ENCODE measurements at places on chromosomes 12 and 14. TPM values are rescaled to one million over a fixed set of nuclear protein-coding genes. Genes with fewer than 3 reads are reported as not detected.

TTC6 gene
- polyA plus RNA-seq, result 0.24 TPM

- DNase-seq, result no peak
Measured at GRCh38 chr12:10557329-10557728, 51.6 kb downstream of the EIF2S3B start.

GRCh38 chr14:37711831-37712475, 116.5 kb downstream of the TTC6 start:
- no peak for DNase-seq

DNA sequence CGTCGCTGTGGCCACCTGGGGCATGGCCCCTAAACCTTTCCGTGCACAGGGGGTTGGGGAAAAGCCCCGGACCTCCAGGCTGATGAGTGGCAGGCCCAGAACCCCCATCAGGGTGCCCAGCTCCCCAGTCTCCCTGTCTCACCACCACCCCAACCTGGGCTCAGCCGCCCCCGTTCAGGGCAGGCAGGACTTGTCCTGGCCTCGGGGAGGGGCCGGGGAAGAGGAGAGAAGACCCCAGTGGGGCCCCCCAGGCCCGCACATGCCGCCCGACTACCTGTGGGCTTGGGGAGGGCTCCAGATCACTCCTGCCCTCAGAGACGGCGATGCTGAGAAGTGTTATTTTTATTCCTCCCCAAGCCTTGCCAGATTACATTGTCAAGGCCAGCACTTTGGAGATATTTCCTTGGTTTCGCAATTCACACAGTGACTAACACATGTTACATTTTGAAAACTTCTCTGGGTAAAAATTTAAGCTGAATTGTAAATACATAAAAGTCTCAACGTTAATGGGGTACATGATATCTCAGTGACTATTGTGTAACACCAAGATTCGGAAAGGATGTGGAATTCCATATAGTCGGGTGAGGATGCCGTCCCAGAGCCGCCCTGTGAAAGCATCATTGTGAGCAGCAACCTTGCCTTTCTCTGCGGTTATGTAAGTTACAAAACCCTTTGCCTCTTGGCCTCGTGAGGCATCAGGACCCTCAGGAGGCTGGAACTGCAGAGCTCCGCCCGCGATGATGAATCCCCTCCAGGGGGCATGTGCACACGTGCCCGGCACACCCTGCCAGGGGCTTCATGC, 85.6 kb upstream of the DIO3 start:
- DNase-seq, result no peak

SOCS2 gene
- polyA plus RNA-seq, result 32.6 TPM

DNA sequence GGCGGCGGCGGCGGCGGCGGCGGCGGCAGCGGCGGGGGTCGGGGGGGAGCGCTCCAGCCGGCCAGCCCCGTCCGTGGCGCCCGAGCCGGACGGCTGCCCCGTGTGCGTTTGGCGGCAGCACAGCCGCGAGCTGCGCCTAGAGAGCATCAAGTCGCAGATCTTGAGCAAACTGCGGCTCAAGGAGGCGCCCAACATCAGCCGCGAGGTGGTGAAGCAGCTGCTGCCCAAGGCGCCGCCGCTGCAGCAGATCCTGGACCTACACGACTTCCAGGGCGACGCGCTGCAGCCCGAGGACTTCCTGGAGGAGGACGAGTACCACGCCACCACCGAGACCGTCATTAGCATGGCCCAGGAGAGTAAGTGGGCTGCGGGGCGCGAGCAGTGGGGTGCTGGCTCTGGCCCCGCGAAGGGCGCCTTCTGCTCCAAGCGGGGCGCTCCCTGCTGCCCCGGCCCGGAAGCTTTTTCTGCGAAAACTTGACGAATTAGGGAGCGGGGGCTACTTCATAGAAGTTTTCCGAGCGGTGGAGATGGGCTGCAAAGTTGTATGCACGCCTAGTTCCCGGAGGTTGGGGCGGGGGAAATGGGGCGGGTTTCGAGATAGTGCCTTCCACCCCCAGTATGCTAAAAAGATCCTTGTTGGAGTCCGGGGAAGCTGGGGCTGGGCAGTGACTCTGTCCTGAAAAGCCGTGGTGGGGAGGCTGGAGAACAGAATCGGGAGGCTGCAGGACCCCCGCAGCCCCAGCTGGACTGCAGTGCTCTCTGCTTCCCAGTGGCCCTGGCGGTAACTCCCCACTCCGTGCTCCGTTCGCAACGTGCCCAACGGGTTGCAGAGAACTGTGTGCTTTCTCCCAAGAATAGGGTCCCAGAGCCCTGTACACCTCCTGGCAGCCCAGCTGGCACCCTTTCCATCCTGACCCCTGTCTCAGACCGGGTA, 751 bp downstream of the GDF11 start:
- DNase-seq, result no peak

DNA sequence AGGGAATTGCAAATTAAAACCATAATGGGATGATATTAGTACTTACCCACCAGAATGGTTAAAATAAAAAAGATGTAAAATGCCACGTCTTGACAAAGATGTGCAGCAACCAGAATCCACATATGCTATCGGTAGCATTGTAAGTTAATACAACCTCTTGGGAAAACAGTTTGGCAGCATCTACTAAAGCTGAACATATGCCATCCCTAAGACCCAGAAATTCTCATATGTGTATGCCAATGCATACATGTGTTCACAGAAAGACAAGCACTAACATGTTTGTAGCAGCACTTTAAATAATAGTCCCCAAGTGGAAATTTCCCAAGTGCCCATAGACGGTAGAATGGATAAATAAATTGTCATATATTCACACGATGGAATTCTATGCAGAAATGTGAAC, 28.3 kb upstream of the SLC5A8 start:
- no peak for DNase-seq

- no peak for DNase-seq
Measured at GRCh38 chr14:88321692-88322503, 1.2 kb downstream of the KCNK10 start.

AQP2 gene
- 117 TPM for polyA plus RNA-seq

GRCh38 chr12:25308756-25309155, 58.0 kb upstream of the KRAS start:
- DNase-seq, result no peak

GPR84 gene
- 0.07 TPM for polyA plus RNA-seq

ACSM4 gene
- polyA plus RNA-seq, result not detected

GRCh38 chr14:99972748-99973466, 92.3 kb upstream of the EVL start:
- DNase-seq, result no peak

DNA sequence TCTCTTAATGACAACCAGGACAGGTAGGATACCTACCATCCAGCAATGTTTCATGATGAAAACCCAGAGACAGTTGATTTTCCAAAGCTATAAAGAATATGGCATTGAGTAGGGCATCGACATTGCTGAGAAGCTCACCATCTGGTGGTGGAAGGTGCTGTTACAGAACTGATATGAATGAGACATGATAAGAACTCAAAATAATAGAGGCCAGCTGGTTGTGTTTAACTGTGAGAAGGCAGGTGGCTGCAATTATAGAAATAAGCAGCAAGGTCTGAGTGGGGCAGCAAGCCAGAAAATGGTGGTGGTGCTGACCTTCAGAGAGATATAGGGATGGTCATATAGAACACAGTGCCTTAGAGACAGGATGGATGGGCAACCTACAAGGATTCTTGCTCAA, 449.7 kb downstream of the BTG1 start:
- DNase-seq, result no peak

- no peak for DNase-seq
Measured at GRCh38 chr12:52038447-52038846, 12.8 kb upstream of the NR4A1 start.

PIGH gene
- 41.4 TPM for polyA plus RNA-seq

DNA sequence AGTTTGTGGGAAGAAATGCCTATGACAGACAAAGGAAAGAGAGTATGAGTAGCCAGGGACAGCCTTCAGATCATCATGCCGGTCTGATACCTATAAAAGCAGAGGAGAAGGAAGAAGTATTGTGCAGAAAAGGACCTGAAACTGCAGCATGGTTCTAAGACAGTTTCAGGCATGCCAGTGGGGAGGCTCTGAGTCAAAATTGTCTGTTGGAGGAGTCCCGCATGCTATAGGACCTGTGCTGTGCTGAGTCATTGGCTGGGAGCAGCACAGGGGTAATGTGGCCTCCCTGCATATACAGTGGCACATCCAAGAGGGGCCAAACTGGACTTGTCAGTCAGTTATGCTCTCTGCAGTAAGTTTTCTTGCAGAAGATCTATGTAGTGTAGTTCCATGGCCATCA, 40.7 kb downstream of the NEUROD4 start:
- DNase-seq, result no peak

GRCh38 chr14:36450550-36450949, 69.5 kb downstream of the NKX2-1 start:
- DNase-seq, result no peak

GRCh38 chr12:2677142-2677880, 117.5 kb upstream of the FKBP4 start:
- DNase-seq, result no peak

GRCh38 chr14:95320955-95321600, 1.4 kb upstream of the CLMN start:
- no peak for DNase-seq

DNA sequence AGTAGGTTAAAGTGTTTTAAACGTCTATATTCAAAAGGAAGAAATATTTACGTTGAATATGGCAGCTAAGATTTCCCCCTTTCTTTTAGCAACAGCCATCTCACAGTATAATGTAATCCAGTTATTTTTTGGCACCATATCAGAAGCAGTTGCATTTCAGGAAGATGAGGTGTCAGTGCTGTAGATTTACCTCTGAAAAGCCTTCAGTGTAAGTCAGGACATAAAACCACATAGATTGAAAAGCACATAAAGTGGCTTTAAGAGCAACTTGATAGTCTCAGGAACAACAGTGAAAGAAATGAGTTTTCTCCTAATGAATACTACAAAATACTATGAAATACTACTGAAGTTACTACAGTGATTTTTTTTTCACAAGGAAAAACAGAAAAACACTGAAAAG, 6.9 kb downstream of the MLH3 start:
- DNase-seq, result no peak

- peak; percentile 58 for DNase-seq
Measured at GRCh38 chr14:39988939-39989338, 556.7 kb upstream of the FBXO33 start.

DNA sequence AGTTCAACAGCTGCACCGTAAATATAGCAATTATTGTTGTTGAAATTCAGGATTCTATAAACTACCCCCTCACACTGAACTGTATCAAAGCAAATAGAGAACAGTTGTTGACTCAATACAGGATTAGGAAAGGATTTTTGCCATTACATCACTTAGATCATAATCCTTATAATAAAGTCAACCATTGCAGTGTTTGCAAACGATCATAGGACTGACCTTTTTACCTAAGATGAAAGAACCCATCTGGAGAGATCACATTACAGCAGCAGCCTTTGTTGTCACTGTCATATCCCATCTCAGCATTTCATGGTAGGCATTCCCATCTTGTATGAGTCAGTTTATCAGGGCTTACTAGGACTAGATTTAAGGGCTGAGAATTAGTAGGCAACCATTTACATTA, 96.1 kb downstream of the IPO8 start:
- DNase-seq, result no peak

- no peak for DNase-seq
Measured at GRCh38 chr14:22390195-22390594, 198.8 kb downstream of the DAD1 start.

DNA sequence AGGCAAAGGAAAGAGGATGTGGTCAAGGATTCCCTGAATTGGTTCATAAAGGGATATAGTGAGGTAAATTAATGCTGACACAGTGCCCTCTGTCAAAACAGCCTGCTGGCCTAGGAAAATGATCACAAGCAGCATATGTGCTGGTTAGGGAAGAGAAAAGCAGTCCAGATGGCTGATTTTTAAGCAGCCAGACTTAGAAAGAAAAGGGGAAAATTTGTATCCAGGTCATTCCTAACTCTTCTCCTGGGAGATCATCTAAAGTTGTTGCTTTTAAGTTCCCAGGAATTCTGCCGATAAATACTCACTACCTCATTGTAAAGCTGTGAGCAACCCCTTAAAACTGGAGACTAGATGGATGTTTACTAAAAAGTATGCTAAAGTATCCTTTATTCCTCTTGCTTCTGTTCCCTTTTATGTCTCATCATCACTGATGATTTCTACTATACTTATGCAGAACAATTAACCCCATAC, 46.4 kb upstream of the CNOT2 start:
- DNase-seq, result no peak

CD163L1 gene
- polyA plus RNA-seq, result 3.0 TPM

DNA sequence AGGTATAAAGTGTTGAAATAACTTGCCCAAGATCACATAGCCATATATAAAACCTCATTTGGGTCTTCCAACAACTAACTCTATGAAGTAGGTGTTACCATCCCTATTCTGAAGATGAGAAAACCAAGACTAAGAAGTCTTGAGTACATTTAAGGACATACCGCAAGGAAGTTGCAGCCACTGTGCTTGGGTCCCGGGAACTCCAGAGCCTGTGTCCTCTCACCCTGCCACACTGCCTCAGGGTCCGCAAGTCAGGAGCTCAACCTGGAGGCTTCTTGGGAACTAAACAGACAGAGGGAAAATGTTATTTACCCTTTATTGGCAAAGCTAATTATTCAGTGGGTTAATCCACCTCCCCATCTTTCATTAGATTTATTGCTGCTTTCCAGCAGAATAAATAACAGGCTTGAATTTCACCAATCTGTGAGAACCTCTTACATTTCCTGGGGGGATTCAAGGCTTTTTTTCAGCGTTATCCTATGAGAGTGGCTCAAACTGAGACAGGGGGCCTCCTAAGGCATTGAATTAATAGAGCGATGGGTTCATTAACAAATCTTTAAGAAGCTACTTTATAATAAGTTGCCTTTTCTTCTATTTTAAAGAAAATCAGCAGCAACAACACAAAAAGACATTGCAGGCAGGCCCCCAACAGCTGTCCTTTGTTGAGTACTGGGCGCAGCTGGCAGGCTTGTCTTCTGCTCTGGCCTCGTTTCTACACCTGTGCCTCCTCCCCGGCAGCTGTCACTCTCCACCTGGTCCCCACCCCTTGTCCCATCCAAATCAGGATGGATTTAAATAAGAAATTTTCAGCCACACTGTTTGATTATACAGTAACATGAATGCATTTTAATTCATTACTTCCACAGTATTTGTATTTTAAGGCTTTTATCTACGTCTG, 25.3 kb downstream of the PHLDA1 start:
- no peak for DNase-seq

DNA sequence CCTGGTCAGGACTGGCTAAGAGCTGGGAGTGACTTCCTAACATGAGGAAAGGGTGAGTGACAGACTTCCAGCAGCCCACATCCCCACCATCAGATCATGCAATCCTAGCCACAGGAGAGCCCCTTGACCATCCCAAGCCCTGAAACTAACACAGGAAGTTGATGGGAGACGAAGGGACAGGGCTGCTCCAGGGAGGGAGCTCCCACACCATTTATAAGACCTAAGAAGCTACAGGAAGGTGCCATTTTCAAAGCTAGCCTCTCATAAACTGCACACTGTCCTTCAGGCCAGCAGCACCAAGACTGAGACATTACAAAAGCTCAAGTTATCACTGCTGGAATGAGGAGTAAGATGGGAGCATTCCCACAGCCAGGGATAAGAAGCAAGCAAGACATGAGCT, 19.4 kb downstream of the SLC25A21 start:
- no peak for DNase-seq

Data from renal cortex interstitium (tissue), 15 donors.